ENCODE measurements at places on chromosomes 3 and 15.

DNA sequence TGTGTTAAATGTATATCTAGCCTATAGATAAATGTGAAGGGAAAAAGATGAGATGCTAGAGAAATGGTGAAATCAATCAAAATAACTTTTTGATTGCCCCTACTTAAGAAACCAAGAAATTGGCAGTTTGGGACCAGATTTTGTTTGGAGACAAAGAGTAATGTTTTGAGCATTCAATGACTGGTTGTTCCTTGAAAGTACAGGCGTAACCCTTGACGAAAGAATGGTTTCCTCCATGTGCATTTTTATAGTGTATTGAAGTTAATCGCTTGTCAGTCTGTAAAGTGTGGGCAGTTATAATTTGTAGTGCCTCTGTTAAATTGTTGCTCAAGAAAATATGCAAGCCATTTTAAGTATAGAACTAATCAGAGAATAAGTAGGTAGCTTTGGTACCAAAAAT, 1.2 kb downstream of the KIF23 start:
- no peak for DNase-seq

DNA sequence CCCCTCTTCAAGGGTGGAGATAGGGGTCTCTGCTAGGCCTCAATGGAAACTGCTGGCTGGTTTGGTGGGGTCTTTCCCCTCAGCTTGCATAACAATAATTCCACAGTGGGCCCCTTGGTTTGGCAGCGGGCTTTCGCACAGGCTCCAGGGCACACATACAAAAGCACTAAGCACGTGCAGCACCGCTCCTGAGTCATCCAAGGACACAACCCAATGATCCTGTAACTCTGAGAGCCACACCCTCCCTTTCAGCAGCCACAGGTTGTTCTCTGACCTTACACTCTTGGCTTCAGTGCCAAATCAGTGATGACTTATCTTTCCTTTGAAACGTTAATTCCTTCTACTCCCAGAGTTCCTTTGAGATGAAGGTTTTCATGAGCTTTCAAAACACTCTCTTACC, 41.7 kb downstream of the DAPK2 start:
- DNase-seq = no peak

- DNase-seq = no peak
Measured at GRCh38 chr3:197404030-197404429, 105.6 kb upstream of the DLG1 start.

- peak; percentile 98 for DNase-seq
Measured at GRCh38 chr3:127304121-127304744, 16.4 kb upstream of the PRR20G start.

DNA sequence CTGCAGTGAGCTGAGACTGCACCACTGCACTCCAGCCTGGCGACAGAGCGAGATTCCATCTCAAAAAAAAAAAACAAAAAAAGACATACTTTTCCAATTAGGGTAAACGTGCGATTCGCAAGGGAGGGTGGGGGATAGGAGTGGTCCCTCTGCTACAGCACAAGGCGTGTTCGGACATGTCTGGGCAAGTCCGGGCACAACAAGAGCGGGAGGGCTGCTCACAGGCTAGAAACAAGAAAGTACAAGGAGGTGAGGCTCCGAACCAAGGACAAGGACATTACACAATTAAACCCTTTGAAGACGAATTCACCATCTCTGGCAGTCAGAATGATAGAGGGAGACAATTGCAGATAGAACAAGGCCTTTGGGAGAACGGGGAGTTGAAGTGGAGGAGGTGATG, 32.2 kb upstream of the BCL2A1 start:
- no peak for DNase-seq

GRCh38 chr3:98829246-98829832, 66.2 kb downstream of the ST3GAL6 start:
- DNase-seq = no peak

Data from NCI-H2107 (cell line).